ENCODE measurements at places on chromosomes 2 and 18.

DNA sequence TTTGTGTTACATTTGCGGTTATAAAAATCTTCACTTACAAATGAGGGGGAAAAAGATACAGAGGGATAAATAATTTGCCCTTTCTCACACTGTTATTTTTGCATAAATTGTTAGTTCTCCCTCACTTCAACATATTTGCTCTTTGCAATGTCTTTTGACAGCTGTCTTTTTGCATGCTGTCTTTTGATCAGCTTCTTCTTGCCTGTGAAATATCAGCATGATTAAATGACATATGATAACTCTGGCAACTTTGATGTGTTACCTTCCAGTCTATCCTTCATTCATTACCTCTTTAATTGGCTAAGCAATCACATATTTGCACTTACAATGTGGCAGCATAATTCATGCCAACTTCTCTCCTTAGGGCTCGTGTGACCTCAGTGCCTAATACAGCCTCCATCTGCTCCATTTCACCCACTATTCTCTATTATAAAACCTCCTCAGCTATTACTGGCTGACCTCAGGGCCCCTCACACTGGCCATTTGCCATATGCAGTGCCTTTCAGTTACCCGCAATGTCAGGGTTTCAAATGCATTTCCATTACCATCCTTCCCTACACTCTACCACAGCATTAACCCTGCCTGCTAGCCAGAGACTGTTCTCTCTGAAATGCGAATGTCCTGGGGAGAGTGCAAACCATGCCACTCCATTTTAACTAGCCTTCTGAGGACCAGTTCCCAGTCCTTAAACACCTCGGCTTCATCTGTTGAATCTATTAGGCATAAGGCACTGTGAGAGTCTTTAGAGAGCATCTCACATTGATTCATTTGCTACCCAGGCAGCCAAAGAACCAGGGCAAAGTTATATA is 1056.6 kb upstream of the CHAC2 start:
- no peak for DNase-seq

- DNase-seq = no peak
Observed at GRCh38 chr2:158953454-158953853, 15.0 kb upstream of the TANC1 start.

DNA sequence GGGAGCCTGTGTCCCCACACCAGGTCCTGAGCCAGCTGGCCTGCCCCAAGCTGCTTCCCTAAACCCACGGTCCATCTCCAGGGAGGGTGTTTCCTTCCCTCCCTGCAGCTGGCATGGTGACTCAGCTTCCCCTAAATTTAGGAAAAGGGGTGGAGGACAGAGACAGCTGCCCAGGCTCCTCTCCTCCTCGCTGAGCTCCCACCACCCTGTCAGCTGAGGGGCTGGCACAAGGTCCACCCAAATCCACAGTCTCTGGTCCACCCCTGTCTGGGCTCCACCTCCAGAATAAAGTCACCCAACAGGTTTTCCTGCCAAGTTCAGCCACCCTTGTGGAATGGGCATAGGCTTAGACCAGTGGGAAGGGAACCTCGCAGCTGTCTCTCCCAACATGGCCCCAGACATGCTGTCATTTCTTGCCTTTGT is 156.5 kb downstream of the TNS1 start:
- no peak for DNase-seq

GRCh38 chr18:58299936-58300335 is 255.9 kb downstream of the NEDD4L start:
- no peak for DNase-seq

- DNase-seq = no peak
Observed at GRCh38 chr2:170966648-170967396, 37.8 kb downstream of the GORASP2 start.

DNA sequence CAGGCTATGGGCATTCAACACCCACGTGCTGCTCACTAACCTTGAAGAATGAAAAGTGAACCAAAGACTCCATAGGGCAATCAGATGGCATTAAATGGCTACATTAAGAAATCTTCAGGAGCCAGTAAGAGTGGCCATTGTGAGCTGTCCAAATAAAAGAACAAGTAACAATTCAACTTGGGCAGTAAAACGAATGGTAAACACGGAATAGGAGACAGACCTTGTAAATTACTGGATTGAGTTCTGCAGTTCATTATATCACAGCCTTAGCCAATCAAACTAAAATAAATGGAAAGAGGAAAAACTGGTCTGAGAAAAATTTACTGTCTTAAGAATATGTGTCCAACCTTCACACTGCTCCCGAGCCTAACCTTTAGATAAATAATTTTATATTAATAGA is 306.5 kb upstream of the ZNF521 start:
- no peak for DNase-seq

- DNase-seq = no peak
Observed at GRCh38 chr2:110675679-110676078, 2.2 kb downstream of the BUB1 start.

DNA sequence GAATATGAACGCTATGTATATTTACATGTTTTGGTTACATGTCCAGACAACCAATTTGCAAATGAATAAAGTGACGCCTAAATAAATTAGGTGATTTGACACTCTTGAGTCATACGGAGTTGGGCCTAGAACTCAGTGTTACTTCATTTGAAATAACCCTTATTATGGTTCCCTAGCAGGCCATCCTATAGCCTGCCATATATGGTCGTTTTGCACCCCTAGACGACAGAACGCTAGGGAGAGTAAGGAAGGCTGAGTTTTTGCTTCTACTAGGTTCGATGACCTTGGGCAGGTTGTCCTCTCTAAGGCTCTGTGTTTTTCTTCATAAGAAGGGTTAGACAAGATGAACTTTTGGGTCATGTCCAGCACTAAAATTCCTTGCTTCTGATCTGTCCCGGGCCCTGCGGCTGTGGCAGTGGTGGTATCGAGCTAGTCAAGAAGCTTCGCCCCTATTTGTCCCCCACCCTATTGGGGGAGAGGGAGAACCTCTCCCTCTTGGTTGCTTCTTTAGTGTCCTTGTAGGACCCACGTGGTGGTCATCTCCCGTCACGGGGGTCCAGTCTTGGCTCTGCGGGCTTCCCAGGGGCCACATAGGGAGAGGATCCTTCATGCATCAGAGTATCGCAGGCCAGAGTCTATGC is 574 bp upstream of the EML4 start:
- no peak for DNase-seq

Measured in HS-5 (cell line).